Stimulated activated CD4-positive, alpha-beta T cell treated with anti-CD3 and anti-CD28 coated beads, Interleukin-4, amount 100 ng/mL, for 4 hours (primary cell): ENCODE measurements at places on chromosomes 1 and 21.

- DNase-seq = peak; percentile 55
These were observed 227.7 kb upstream of the SAMSN1 start for GRCh38 chr21:14773777-14774345.

- DNase-seq = no peak
These were observed 3.9 kb upstream of the ZBED6 start for GRCh38 chr1:203791498-203791897.

DNA sequence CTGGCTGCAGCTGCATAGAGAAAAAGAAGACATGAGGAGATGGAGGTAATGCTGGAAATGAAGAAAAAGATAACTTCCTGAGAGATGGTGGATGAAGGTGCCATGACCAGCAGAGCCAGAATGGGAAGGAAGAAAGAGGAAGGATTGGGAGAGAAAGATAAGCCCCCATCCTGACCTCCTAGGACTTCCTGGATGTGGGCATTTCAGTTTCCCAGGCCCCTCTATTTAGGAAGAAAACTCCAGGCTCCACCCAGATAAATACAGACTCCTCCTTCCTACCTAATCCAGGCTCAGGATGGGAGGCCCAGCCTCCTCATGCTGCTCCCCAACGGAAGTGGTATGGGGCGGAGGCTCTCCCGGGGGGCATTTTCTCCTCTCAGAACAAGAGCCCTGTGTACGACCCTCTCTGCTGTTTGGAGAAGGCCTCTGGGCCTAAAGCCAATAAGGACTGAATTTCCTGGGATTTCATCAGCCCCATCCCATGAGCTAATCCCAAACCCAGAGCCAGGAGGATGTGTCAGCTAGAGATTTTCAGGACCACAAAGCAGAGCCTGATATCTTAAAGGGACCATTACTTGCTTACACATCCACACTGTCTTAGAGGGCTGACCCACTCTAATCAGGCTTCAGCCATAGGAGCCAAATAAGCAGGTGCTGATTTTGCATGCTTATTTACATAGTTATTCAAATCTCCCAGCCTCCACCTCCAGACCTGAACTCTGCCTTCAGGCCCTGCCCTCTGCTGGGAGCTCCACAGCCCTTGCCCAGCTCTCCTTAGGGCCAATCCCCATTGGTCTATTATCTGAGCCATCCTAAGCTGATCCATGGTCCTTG, 5.1 kb upstream of the ARHGEF2 start:
- DNase-seq = no peak

DNA sequence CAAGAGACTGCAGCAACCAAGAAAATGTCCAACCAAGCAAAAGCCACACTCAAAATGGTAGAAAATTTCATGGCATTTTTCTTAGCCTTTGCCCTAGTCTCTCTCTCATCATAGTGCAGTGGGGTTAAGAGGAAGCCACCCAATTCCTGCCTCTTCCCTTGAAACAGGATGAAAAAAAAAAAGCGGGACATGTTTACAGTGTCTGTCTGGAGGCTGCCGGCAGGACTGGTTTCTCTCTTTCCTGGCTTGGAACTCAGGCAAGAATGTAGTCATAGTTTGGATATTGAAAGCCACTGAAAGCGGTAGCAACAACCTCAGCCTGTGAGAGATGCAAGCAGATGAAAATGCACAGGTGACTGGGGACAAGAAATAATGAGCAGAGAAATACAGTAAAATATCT, 13.3 kb upstream of the TNFSF18 start:
- no peak for DNase-seq

- DNase-seq = no peak
These were observed 14.6 kb downstream of the MAB21L3 start for GRCh38 chr1:116125758-116126157.

DNA sequence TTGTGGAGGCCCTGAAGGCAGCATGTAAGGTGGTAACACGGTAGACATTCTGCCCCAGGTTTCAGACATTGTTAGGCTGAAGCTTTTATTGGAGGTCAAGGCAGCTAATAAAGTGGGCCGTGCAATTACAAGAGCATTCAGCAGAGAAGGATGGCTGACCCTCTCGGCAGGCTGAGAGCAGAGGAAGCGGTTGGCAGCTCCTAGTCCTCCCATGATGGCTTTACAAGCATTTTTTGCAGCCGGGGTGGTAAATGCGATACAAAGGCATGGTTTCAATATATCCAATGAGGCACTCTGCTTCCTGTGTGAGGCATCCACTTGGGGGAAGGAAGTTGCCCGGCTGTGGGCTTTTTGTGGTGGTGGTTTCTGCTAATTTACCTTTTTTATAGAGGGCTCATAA, 14.6 kb downstream of the KIF26B start:
- no peak for DNase-seq

DNA sequence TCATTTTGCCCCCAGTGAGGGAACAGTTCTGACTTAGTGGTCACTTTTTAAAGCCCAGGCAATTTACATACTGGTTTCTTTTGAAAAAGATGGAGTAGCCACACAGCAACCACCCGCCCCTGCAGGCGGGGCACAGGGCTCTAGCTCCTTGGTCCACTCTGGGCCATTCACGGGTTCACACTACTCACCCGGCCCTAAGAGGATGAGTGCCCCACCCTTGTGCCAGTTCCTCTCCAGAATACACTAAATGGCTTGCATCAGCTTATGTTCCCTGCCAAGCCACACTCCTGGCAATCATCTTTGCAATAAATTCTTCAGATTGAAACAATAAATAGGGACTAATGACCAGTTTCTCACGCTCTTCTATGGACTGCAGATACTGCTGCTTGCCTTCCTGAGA, 15.7 kb upstream of the ATP13A2 start:
- no peak for DNase-seq

GRCh38 chr1:2823921-2824610, 22.6 kb upstream of the TTC34 start:
- DNase-seq = no peak

DNA sequence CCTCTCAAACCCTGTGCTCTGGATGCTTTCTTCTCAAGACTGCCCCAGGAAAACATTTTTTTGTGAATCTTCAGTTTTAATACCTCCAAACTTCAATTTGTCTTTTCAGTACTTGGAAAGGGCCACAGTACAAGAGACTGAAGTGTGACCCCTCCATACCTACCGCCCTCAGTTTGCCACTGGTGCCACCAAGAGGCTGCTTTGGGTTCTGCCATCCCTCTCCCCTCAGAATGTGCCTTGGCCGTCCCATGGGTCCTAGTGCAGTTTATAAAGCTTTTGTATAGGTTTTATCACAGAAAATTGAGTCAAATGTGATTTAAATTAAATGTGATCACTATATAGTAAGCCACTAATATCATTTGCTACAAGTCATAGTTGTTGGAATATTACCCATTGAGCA, 60.8 kb upstream of the PGD start:
- no peak for DNase-seq
